GM23248 (cell line): ENCODE measurements at places on chromosomes 5 and 9.

GRCh38 chr5:172683264-172683644, 42.2 kb downstream of the NEURL1B start:
- no peak overlapping the region for H3K4me3 ChIP-seq
- no peaks in the 10 kb centered on the region for H3K27me3 ChIP-seq
- H3K36me3 ChIP-seq: no peaks in the 10 kb centered on the region
- DNase-seq: no peak

- no peaks in the 10 kb centered on the region for H3K36me3 ChIP-seq
- no peak overlapping the region for H3K4me3 ChIP-seq
- no peaks in the 10 kb centered on the region for H3K27me3 ChIP-seq
- DNase-seq: peak; percentile 50
- H3K27ac ChIP-seq: no peak overlapping the region
- no peaks in the 10 kb centered on the region for H3K4me1 ChIP-seq
Observed at GRCh38 chr5:92775711-92776615, 805.1 kb downstream of the NR2F1-AS1 start.

DNA sequence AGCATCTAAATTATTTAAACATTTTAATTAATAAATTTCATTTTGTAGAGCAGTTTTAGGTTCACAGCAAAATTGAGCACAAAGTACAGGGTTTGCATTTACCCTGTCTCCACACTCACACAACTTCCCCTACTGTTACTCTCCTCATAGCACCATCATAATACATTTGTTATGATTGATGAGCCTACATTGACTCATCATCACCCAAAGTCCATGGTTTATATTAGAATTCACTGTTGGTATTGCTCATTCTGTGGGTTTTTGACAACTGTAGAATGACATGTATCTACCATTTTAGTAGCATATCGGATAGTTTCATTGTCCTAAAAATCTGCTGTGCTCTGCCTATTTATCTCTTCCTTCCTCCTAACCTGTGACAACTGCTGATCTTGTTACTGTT, 411.1 kb upstream of the MPDZ start:
- no peaks in the 10 kb centered on the region for H3K36me3 ChIP-seq
- no peaks in the 10 kb centered on the region for H3K27me3 ChIP-seq
- H3K4me3 ChIP-seq: no peak overlapping the region
- H3K4me1 ChIP-seq: no peaks in the 10 kb centered on the region
- no peak for DNase-seq

DNA sequence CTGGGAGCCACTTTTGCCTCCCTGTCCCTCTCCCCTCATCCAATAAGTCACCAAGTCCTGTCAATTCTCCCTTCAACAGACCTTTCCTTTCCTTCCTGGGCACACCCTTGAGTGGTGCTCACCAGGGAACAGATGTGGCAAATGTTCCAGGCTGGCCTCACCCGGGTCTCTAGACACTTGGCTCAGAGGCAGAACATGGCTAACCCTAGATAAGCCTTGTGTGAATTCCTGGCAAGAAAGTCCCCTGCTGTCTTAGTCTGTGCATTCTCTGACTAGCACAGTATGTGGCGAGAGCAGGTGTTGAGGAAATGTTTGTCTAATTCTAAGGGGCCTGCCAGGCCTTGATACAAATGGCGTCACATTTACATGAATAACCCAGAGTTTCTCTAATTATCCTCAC, 41.2 kb upstream of the PTGS1 start:
- peaks cover 11% of the 10 kb centered on the region; the same call in 1 of the 2 replicates for H3K4me1 ChIP-seq
- no peak overlapping the region for H3K27ac ChIP-seq
- H3K4me3 ChIP-seq: no peak overlapping the region
- H3K27me3 ChIP-seq: no peaks in the 10 kb centered on the region
- DNase-seq: no peak
- peaks cover 11% of the 10 kb centered on the region; the same call in 1 of the 2 replicates for H3K36me3 ChIP-seq

GRCh38 chr9:93946338-93946712, 8.8 kb downstream of the BARX1 start:
- DNase-seq: no peak
- no peaks in the 10 kb centered on the region for H3K36me3 ChIP-seq
- H3K27me3 ChIP-seq: peaks cover 87% of the 10 kb centered on the region
- H3K27ac ChIP-seq: no peak overlapping the region

- no peaks in the 10 kb centered on the region for H3K27me3 ChIP-seq
- H3K4me3 ChIP-seq: peak overlapping the region; percentile 17; the same call in 1 of the 2 replicates
- no peaks in the 10 kb centered on the region for H3K36me3 ChIP-seq
- DNase-seq: peak; percentile 91
- peaks cover 22% of the 10 kb centered on the region for H3K4me1 ChIP-seq
Observed at GRCh38 chr5:40221796-40222195, 457.9 kb upstream of the PTGER4 start.

DNA sequence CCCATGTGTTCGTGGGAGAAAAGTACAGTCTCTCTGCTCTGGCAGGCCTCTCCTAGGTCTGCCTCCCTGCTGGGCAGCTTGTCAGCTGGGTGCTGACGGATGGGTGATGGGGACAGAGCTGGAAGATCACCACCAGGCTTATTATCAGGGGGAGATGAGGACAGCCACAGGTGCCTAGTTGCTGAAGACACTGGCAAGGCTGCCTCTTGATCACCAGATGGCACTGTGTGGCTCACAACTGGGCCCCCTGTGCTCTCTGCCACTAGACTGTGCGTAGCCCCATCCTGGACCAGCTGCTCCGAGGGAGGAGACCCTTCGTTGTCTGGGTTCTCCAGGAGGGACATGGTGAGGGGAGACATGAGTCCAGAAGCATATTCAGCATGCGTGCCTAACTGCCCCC, 73.0 kb downstream of the KIF24 start:
- peaks cover 42% of the 10 kb centered on the region for H3K4me1 ChIP-seq
- DNase-seq: peak; percentile 28
- no peak overlapping the region for H3K4me3 ChIP-seq
- H3K36me3 ChIP-seq: peaks cover 3% of the 10 kb centered on the region; the same call in 1 of the 2 replicates

GRCh38 chr9:20043461-20043860, 254.6 kb upstream of the SLC24A2 start:
- no peak overlapping the region for H3K27ac ChIP-seq
- DNase-seq: no peak
- H3K27me3 ChIP-seq: peaks cover 12% of the 10 kb centered on the region; the same call in 1 of the 2 replicates
- H3K4me3 ChIP-seq: no peak overlapping the region

GRCh38 chr5:144177548-144177947, 6.9 kb downstream of the KCTD16 start:
- H3K27ac ChIP-seq: peak overlapping the region; percentile 25
- H3K27me3 ChIP-seq: no peaks in the 10 kb centered on the region
- H3K4me1 ChIP-seq: peaks cover 14% of the 10 kb centered on the region
- DNase-seq: peak; percentile 45

GRCh38 chr9:124263800-124264426, 6.2 kb downstream of the NEK6 start:
- H3K4me1 ChIP-seq: peaks cover 81% of the 10 kb centered on the region
- H3K36me3 ChIP-seq: no peaks in the 10 kb centered on the region
- no peak for DNase-seq
- no peaks in the 10 kb centered on the region for H3K27me3 ChIP-seq
- H3K4me3 ChIP-seq: no peak overlapping the region

DNA sequence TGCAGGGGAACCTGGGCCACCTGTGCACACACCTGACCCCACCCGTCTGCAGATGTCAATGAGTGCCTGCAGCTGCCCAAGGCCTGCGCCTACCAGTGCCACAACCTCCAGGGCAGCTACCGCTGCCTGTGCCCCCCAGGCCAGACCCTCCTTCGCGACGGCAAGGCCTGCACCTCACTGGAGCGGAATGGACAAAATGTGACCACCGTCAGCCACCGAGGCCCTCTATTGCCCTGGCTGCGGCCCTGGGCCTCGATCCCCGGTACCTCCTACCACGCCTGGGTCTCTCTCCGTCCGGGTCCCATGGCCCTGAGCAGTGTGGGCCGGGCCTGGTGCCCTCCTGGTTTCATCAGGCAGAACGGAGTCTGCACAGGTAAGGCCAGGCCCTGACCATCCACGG, 14.5 kb upstream of the ASS1 start:
- H3K27me3 ChIP-seq: no peaks in the 10 kb centered on the region
- DNase-seq: no peak
- H3K36me3 ChIP-seq: no peaks in the 10 kb centered on the region
- peaks cover 9% of the 10 kb centered on the region for H3K4me1 ChIP-seq

DNA sequence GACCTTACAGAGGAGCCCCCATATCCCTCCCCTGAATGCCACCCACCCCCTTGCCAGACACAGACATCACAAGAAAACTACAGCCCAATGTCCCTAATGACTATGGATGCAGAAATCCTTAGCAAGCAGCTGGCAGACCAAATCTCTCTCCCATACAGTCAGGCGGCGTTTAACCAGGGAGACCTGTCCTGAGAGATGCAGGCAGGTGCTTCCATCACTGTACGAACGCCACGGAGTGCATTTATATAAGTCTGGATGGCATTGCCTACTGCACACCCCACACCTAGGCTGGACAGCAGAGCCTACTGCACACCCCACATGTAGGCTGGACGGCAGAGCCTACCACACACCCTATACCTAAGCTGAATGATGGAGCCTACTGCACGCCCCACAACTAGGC, 34.4 kb upstream of the SARDH start:
- no peaks in the 10 kb centered on the region for H3K4me1 ChIP-seq
- H3K4me3 ChIP-seq: no peak overlapping the region
- H3K27ac ChIP-seq: no peak overlapping the region
- DNase-seq: no peak
- peaks cover 13% of the 10 kb centered on the region; the same call in 1 of the 2 replicates for H3K36me3 ChIP-seq

DNA sequence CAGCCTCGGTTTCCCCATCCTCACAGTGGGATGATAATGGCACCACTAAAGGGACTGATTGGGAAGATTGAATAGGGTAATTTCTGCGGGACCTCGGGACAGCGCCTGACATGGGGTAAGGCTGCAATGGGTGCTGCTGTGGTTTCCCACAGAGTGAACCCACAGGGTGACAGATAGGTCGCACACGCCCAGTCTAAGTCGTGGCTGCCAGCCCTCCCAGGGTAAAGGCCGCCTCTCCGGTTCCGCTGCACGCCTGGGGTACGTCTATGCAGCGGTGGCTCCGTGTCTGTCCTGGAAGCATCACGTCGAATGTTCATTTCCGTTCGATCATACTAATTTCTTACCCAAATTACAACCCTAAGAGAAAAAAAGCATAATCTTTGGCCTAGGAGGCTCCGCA, 631 bp downstream of the CFAP77 start:
- no peak overlapping the region for H3K27ac ChIP-seq
- H3K4me3 ChIP-seq: peak overlapping the region; percentile 74
- H3K4me1 ChIP-seq: peaks cover 3% of the 10 kb centered on the region; the same call in 1 of the 2 replicates
- H3K36me3 ChIP-seq: no peaks in the 10 kb centered on the region
